ENCODE measurements at places on chromosomes 5 and 9. TPM values are rescaled to one million over a fixed set of nuclear protein-coding genes. Genes with fewer than 3 reads are reported as not detected.

Gene CDX1
- total RNA-seq = 1.3 TPM

Gene GTF2H2C
- 88.2 TPM for total RNA-seq

Gene BTNL9
- 1.6 TPM for total RNA-seq

Gene TAF11L5
- total RNA-seq = not detected

Gene STC2
- 144 TPM for total RNA-seq

Gene GABRG2
- total RNA-seq = not detected

Gene SCGB3A1
- total RNA-seq = not detected

DNA sequence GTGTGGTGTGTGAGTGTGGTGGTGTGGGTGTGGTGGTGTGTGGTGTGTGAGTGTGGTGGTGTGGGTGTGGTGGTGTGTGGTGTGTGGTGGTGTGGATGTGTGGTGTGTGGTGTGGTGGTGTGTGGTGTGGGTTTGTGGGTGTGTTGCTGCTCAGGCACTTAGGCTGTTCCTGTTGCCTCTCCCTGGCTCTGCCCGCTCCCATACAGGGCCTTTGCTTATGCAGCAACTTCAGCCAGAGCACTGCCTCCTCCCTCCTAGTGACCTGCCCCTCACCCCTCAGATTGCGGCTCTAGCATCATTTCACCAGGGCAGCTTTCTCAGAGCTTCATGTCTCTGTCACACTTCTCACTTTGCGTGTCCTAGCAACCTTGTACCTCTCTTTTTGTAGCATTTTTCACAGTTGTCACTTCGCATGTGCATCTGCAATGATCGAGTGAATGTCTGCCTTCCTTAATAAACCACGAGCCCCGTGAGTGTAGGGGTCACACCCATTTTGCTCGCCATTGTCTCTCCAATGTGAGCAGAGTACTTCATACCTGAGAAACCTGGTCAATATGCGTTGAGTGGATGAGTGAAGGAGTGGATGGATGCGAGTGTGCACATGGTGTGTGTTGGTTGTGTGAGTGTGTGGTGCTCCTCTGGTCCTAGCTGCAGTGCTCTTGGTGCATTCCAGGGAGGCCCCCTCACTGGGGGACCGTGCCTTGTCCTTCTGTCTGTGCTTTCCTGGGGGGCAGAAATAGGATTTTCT lies 167.9 kb upstream of the PANK3 start:
- DNase-seq = no peak

DNA sequence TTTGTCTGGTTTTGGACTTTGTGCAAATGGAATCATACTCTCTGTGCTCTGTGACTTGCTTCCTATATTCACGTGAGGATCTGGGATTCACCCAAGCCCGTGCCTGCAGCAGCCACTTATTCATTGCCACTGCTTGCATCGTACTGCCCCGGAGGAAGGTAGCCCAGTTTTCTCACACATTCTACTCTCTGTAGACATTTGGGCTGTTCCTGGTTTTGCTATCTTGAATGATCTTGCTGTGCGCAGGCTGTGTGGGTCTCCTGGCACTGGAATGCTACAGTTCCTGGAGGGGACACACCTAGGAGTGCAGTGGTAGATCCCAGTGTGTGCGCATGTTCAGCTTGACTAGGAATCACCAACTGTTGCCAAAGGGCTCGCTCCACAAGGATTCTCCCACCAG lies 99.2 kb upstream of the BOD1 start:
- DNase-seq = no peak

DNA sequence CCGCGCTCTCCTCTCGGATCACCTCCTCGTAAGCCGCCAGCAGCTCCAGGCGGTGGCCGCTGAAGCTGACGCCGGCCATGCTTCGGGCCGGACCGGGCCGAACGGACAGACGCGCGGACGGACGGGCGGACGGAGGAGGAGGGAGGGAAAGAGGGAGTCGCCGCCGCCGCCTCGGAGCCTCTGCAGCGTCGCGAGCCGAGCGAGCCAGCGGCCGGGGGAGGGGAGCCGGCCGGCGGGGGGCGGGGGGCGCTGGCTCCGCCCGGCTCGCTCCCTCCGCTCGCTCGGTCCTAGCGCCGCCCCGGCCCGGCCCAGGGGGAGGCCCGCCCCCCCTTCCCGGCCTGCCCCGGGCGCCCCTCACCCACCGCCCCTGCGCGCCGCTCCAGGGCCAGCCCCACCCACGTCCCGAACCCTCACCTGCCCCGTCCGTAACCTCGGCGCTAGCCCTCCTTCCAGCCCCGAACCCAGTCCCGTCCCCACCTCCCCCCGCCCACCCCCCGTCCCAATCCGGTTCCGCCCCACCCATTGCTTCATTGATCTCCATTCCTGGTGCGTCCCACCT lies at the start of gene DBN1:
TSS of gene DBN1 (minus strand) at position 192 of the 559 bp plus-strand sequence. CDS start at position 79, 113 bp downstream.
- peak; percentile 80 for DNase-seq

GRCh38 chr9:76608575-76609273 lies 149.7 kb downstream of the GCNT1 start:
- no peak for DNase-seq

DNA sequence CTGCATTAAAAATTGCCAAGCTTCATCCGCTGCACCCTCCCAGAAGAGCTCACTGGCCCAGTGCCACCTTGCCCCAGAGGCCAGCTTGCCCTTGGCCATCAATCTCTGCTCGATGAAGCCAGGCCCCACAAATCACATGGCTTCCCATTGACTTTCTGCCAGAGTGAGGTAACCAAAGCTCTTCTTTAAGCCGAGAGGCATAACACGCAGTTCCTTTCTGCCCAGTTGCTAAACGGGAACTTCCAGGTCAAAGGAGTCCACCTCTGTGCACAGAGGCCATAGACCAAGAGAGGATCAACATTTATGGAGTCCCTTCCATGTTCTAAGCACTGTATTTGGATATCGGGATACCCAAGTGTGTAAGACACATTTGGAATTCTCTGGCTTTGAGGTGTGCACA lies 208.8 kb downstream of the KIF4B start:
- no peak for DNase-seq

GRCh38 chr9:86644675-86645034 lies 290.4 kb upstream of the TUT7 start:
- no peak for DNase-seq

GRCh38 chr9:72650206-72650605 lies 128.8 kb downstream of the TMC1 start:
- DNase-seq = peak; percentile 10

DNA sequence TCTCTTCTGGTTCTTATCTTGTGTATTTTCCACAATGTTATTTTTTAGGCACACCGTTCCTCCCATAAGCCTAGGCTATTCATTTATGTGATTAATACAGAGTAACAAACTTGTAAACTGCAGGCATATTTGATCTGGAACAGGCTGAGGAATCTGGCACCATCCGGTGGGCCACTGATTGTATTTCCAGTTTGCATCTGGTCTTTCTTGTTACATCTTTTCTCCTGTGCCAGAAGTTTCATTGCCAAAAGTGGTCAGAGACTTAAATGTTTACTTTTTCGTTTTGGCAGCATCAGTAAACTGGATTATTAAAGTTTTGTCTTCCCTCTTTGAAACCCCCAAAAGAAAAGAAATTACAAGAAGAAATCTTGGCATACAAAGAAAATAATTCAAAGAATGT lies 17.9 kb upstream of the ZCCHC7 start:
- DNase-seq = no peak

DNA sequence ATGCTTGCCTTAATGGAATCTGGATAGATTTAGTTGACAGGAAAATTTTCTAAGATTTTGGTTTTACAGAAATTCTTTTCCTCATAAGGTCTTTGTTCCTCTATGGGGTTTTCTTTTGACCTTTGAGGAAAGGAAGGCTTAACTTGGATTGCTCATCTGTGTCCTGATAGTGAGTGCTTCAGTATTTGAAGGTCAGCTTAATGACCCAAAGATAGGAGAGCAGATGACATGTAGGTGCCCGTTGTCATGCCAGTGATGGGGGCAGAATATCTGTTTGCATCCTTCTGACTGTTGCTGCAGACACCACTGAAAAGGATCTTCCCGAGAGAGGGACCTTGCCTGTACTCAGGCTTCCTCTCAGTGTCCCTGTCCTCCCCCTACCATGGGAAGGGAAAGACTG lies 30.9 kb downstream of the MEGF10 start:
- DNase-seq = no peak

DNA sequence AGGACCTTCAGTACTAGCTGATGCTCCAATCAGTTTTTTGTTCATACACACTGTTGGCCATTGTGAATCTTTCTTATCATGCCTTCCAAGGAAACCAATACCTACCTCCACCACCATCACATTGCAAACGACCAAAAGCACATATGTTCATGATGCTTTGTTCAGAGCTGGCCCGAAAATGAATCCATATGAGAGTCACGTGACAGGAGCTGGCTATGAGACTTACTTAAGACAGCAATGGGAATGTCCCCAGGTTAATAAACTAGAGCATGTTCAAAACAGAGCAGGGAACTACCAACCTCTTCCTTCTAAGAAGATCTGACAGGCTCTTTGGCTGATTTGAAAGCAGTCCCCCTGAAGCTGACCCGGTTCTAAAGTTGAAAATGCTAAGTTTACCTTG lies 93.5 kb downstream of the FGF1 start:
- DNase-seq = no peak

- peak; percentile 52 for DNase-seq
Measured at GRCh38 chr5:21774801-21775200, 1078.3 kb downstream of the CDH12 start.

DNA sequence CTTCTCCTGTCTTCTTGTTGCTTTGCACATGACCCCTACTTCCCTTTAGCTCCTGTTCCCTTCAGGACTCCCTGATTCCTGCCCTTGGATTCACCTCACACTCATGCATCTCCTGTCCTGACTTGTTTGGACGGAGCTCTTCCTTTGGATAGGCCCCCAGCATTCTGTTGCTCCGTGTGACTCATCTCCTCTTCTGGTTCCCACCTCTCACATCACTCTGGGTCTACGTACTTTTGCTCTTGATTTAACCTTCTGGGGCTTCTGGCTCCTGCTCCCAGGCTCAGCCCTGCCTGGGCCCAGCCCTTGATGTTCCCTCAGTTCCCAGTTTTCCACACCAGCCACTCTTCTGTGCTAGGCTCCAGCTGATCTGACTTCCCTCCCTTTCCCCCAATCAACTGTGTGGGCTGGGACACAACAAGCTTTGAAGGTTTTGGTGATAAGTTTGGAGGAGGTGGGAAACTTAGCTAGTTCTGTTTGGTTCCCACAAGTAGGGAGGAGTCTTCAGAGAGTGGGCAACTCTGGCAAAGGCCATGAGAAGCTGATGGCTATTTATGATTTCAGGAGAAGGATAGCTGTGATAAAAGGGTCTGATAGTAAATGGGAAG lies 331.5 kb downstream of the ARHGEF28 start:
- DNase-seq = no peak

GRCh38 chr9:135526730-135527571 lies 5.7 kb downstream of the LCN1 start:
- DNase-seq = no peak

DNA sequence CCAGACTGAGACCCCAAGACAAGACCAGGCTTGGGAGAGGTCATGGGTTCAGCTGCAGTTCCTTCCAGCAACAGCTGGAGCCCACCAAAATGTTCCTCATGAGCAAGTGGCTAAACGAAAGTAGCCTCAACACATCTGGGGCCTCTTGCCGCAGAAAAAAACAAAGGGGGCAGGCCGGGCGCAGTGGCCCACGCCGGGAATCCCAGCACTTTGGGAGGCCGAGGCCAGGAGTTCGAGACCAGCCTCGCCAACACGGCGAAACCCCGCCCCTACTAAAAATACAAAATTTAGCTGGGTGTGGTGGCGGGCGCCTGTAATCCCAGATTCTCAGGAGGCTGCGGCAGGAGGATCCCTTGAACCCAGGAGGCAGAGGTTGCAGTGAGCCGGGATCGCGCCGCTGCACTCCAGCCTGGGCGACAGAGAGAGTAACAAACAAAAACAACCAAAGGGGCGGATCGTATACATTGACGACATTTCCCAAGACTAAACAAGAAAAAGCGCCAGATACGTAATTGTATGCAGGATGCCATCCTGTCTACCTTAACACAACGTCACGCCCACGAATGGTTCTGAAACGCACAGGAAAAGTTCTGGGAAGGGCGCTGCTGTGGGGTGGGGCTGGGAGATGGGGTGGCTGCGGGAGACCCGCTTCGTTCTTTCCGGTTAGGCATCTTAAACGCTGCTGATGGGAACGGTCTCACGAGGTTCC lies 1.7 kb downstream of the INPP5E start:
- DNase-seq = no peak

- DNase-seq = peak; percentile 32
Measured at GRCh38 chr9:81363916-81364480, 325.3 kb downstream of the TLE1 start.

DNA sequence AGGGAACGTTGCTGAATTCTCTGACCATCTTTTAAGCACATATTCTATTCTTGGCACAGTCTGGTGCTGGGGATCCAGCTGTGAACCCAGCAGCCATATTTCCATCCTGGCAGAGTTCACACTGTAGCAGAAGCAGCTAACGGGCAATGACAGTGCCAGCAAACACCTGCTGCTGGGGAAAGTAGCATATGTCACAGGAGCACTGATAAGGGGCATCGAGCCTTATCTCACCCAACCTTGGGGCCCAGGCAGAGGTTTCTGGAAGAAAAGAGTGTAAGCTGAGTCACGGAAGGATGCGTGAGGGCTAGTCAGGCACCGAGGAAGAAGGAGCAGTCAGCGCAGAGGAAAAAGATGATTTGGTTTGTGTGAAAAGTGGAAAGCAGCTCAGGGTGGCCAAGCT lies 1.1 kb downstream of the NDOR1 start:
- no peak for DNase-seq

DNA sequence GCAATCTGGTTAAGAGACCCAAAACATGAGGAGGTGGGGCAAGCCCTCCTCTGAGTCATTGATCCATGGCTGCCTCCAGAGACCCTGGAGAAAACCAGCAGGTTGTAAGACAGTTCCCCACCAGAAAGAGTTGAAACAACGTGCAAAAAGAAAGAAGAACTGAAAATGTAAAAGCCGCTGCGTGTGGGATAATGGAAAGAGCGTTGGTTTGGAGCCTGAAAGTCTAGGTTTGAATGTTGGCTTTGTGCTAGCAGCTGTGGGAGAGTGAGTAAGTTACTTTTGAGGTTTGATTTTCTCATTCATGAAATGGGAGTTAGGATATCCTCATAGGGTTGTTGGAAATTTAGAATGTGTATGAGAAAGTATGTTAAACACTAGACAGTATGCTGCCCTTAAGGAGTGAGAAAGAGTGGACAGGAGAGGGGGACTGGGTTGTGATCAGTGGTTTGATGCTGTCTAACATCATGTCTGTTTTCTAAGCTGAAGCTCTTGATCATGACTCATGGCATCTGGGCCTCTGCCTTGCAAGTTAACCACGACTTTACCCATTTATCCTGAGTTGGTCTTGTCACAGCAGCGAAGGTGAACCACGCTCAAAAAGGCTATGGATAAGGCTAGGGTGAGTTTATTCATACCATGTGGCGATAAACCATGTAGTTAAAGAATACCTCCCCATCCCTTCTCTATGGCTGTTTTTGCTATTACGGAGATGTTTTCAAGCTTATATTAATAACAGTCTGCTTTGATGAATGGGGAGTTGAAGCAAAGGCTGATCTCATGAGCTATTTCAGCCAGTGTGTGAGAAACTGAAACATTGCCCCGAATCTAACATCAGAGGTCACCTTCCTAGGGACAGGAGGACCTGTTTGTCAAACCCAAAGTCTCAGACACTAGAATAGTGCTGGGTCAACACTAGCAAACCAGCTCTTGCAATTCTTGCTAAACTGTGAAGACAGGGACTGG lies 41.3 kb downstream of the ZNF366 start:
- DNase-seq = peak; percentile 54

Measured in Daoy (cell line).